ENCODE measurements at places on chromosomes 6 and 20.

GRCh38 chr6:150761771-150762170 is 103.7 kb upstream of the MTHFD1L start:
- DNase-seq, result no peak

DNA sequence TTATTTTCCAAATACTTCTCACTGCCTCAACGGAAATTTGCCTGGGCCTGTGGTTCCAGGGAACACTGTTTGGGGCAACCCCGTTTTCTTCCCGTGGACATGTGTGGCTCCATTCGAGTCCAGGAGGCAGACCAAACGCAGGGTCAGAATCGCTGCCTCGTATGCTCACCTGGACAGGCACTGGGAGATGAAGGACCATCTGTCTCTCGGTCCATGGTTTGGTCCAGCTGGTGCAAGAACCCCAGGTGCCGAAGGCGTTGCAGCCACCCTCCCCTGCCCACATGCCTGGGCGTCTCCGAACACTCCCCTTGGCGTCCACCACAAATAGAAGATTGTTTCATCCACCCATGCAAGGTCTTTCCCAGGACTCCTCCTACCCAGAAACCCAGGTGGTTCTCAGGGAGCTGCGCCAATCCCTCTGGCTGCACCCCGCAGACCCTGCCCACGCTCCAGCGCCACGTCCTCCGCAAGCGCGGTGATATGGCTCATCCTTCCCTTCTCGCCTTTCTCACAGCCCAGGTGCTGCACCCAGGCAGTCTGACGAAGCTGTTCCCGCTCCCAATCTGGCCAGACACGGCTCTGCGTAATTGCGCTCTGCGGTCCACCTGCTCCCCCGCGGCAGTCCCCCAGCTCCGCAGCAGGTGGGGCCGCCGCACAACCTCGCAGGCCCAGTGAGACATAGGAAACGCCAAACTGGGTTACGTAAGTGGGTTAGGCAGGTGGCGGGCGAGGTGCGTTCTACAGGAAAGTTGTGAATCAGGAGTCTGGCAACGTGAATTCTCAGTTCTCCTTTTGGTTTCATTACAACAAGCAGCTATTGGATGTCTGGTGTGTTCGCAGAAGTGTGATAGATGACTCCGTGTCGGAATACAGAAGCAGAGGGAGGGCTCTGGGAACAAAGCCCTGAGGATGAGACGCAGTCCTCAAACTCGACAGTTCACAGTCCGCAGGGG is 146.2 kb upstream of the ECI2 start:
- no peak for DNase-seq

DNA sequence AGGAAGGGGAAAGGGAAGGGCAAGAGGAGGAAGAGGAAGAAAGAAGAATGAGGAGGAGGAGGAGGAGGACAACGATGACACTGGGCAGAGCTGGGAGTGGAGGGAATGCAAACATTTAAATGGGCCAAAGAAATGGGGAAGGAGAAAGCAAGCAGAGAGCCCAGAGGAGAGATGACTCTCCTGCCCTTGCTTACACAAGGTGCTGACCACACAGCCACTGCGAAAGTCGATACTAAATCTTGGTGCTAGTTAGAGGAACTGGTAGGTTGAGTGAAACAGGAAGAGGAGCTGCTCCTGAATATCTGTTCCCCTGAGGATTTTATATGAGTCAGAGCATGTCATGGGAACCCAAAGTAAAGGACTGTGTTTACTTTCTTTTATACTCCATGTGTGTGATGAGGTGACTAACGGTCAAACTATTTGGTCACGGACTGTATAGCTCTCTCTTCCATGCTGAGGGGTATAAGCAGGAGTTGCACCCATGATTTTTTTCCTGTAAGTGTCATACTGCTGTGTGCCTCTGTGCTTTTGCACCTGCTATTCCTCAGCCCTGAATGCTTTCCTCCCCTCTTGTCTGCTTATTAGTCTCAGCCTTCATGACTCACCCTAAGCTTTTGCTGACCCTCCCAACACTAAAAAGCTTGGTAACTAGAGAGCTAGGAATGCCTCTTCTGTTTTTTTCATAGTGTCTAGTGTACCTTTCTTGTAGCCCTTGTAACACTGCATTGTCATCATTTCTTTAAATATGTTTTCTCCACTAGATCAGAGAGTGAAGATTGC is 9.5 kb upstream of the PAQR8 start:
- DNase-seq, result no peak

DNA sequence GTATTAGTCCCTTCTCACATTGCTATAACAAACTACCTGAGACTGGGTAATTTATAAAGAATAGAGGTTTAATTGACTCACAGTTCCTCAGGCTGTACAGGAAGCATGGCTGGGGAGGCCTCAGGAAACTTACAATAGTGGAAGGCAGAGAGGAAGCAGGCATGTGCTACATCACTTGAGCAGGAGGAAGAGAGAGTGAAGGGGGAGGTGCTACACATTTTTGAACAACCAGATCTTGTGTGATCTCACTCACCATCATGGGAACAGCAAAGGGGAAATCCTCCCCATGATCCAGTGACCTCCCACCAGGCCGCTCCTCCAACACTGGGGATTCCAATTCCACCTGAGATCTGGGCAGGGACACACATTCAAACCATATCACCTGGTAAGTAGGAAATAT is 630.6 kb downstream of the QKI start:
- DNase-seq, result no peak
